ENCODE measurements at places on chromosomes 4 and X.
A peak's percentile ranks its signal among the peaks of the same experiment; 100 is the strongest.

- DNase-seq: no peak
Observed at GRCh38 chr4:17544205-17544604, 29.2 kb downstream of the CLRN2 start.

- DNase-seq: no peak
Observed at GRCh38 chrX:2740672-2741071, 11.2 kb upstream of the XG start.

- DNase-seq: no peak
Observed at GRCh38 chr4:94412658-94413038, 39.1 kb upstream of the PDLIM5 start.

GRCh38 chrX:14003028-14003427 is 26.7 kb downstream of the GEMIN8 start:
- DNase-seq: no peak

GRCh38 chrX:115367951-115368350 is 78.4 kb downstream of the LUZP4 start:
- no peak for DNase-seq

DNA sequence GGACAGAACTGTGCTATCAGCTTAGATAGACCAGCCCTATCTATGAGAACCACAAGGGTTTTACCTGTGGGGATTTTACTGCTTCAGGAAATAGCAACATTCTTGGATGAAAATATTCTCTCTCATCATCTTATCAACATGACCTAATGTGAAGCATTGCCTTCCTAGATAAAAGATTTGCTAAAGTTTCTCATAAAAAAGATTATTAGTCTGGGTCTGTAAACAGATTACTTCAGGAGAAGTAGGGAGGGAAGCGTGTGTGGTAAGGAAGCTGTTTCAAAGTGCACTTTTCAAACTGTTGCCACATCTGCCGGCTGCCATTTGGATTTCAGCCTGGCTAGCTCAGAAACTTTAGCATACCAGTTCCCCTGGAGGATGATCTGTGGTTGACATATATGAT is at the start of gene NOX1:
NOX1 (minus strand) TSS at position 35 of the 400 bp plus-strand sequence. CDS start 220 bp downstream, outside the sequence.
- no peak for DNase-seq

DNA sequence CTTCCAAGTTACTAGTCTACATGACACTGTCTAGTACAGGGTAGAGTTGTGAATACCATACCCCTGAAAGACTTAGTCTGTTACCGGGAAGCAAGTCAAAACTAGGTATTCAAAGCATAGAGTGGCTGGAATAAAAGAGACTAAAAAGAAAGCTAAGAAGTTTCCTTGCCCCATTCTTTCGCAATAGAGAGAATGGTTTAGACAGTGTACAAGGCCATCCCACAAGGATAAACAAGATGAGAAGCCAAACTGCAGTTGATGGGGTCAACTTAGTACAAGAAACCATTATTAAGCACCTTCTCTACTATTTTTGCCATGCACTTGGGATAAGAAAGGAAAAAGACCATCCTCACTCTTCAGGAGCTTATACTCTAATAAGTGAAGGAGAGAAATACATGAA is 30.3 kb downstream of the AMMECR1 start:
- DNase-seq: no peak

DNA sequence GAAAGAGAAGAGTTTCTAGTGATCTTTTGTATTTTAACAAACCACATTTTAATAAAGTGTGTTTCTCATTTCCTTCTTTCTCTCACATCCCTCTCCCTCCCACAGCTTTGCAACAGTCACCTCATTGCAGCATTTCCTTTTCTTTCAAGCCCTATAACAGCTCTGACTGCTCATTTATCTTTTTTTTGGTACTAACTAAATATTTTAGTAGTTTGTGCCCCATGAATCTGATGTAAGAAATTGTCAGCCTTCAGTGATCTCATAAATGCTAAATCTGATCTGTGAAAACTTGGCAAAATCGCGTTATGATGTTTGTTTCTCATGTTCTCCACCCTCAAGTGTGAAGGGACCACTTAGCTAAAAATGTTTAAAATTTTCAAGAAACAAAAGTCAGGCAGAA is 258.5 kb upstream of the SLIT2 start:
- no peak for DNase-seq

DNA sequence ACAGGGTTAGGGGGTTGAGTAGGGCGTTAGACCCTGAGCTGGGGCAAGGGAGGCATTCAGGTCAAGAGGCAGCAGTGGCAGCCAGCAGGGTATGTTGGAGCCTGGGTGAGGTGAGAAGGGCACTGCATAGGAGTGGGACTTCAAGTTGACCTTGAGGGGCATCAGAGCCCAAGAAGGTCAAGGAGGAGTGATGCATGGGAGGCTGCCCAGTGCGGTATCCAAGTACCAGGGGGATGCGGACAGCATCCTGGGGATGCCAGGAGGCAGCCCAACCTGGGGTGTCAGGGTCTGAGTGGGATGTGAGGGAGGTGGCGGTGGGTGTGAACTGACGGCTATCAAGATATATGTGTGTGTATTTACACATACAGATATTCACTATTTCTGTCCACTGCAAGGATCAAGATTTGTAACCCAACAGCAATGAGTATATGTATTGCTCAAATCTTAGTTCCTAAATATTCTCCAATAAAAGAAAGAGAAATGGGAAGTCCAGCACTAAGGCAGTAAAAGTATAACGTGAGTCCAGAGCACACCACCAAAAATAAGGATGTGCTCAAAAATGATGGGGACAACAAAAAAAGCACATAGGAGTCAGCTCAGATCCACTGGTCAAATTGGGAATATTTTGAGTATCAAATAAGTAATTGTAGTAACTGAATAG is 9.8 kb upstream of the DCLK2 start:
- no peak for DNase-seq

DNA sequence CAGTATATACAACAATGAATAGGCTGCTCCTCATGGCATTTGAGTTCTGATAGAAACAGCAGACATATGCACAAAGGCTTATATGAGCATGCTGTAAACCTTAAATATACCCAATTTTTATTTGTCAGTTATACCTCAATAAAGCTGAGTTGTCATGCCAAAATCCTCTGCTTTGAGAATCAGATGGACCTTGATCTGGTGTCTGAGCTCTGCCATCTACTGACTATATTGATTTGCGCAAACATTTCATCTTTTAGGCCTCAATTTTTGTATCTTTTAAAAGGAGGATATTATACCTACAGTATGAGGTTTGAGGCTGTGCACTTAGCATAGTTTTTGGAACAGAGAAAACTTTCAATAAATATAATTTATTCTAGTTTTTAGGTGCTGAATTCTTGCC is 85.2 kb downstream of the PRRG1 start:
- no peak for DNase-seq

GRCh38 chrX:3252744-3253143 is 93.7 kb downstream of the MXRA5 start:
- no peak for DNase-seq

GRCh38 chr4:123435246-123436113 is 38.9 kb downstream of the SPRY1 start:
- DNase-seq: no peak

DNA sequence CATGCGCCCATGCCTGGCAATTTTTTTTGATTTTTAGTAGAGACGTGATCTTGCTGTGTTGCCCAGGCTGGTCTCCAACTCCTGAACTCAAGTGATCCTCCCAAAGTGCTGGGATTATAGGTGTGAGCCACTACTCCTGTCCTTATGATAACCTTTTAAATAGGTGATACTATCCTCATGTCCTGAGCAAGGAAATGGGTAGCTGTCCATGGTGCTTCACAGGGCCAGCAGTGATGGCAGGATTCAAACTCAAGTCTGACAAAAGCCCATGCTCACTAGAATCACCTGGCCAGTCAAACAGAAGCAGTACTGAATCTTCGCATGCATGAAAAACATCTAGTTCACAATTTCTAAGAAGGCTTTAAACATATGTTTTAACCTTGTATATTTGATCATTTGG is 235.1 kb downstream of the NR3C2 start:
- no peak for DNase-seq

DNA sequence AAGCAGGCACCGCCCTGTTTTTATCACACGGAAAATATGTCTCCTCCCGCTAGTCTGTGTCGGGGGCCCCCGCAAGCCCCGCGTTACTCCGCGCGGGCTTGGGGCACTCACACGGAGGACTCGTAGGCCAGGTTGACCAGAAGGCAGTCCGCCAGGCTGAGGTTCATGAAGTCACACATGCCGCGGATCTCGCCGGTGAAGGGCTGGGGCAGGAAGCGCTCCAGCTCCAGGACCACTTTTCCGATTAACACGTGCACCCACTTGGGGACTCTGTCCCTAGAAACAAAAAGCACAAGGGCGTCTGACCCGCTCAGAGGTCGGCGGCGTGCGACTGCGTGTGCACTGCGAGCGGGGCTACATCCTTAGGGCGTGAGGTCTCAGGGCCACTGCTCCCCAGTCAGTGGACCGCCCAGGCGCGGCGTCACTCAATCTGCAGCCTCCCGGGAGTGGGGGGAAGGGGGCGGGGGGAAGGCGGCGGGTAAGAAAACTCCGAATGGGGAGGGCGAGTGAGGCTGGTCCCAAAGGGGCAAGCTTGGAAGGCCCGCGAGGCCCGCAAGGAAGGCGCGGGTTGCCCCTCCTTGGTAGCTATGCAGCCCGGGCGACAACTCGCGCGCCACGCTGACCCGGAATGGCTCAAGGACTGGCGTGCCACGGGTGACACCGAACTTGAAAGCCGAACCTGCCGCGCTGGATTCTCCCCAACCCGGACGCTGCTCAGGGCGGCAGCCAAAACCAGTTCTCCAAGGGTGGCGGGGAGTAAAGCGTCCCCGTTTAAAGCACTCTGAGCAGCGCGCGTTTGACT is 722 bp downstream of the NAAA start:
- peak; percentile 70 for DNase-seq

DNA sequence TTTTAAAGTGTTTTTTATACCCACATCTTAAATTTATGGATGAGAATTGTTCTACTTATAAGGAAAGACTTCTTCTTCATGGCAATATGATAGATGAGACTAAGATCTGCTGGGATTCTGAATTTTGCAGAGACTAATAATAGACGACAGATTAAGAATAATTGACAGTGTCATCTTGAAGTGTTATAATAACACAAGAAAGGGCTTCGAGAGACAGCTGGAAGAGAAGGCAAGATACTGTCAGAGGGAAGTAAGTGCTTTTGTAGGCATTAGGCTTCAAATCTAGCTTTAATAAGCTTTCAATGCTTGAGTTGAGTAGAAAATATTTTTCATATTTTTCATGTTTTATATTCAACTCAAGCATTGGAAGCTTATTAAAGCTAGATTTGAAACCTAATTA is 797.6 kb upstream of the PABPC4L start:
- DNase-seq: no peak

GRCh38 chr4:132299841-132300240 is 849.3 kb upstream of the PCDH10 start:
- no peak for DNase-seq

- DNase-seq: no peak
Observed at GRCh38 chr4:163748449-163748848, 254.0 kb downstream of the TMA16 start.

DNA sequence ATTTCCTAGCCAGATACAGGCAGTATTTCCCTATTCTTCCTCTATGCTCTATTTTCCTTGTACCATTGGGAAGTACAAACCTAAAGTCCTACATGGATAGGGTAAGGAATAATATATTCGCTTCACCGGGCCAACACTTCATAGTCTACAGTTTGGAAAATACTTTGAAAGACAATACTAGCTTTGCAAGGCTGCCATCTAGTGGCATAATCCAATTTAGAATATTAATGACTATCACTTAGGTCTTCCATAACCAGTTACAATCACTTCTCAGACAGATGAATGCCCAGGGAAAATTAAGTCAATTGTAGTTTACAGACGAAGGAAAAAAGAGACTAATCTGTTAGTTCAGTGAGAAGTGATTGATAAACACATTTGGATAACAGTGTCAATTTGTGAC is 141.0 kb upstream of the FAM47C start:
- no peak for DNase-seq

DNA sequence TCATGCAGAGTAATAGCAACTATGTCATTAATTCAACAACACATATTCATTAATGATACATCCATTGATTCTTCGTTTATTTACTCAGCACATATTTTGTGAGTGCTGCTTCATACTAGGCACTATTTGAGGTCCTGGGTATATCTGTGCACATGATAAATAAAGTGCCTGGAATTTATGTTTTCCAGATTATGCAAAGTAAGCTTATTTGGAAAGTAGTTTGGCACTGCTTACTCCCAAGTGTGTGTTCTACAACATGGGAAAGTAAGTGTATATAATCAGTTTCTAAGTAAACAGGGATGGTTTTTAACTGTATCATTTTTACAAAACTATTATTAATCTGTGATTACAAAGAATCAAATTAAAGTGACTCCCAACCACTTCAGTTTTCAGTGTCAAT is 16.8 kb upstream of the EPGN start:
- DNase-seq: no peak

GRCh38 chr4:14152834-14153519 is 525.5 kb upstream of the BOD1L1 start:
- DNase-seq: no peak

GRCh38 chr4:45646885-45647590 is 476.8 kb downstream of the GABRG1 start:
- no peak for DNase-seq

GRCh38 chr4:13912966-13913365 is 285.4 kb upstream of the BOD1L1 start:
- DNase-seq: no peak

- DNase-seq: no peak
Observed at GRCh38 chr4:187937557-187937956, 58.0 kb upstream of the ZFP42 start.

GRCh38 chr4:20832826-20833225 is 132.6 kb downstream of the PACRGL start:
- no peak for DNase-seq

- DNase-seq: no peak
Observed at GRCh38 chr4:178205826-178206225, 763.6 kb upstream of the AGA start.

- no peak for DNase-seq
Observed at GRCh38 chrX:49103637-49104036, 19.9 kb downstream of the GPKOW start.

- no peak for DNase-seq
Observed at GRCh38 chr4:2067446-2068197, 8.5 kb downstream of the NAT8L start.

DNA sequence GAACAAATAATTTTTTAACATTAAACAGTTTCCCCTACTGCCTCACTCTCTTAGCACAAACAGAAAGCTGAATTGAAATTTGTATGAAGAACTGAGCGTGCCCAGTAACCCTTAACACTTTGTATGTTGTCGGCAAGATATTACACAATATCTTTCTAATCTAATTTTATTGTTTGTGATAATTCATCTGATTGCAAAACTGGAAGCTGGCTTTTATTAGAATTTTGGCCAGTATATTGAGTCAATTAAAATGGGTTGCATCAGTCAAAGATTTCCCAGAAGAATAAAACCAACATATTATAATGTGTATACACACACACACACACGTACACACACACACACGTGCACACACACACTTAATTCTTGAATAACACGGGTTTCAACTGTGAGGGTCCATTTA is 2332.1 kb downstream of the PCDH7 start:
- DNase-seq: no peak

- no peak for DNase-seq
Observed at GRCh38 chrX:69185141-69185540, 19.9 kb upstream of the PJA1 start.

Measured in stimulated activated naive B cell treated with anti-CD40 and anti-IgM and Interleukin-4, amounts not matched to agents 10 μg/mL and 1 μg/mL and 100 μg/mL, for 72 hours (primary cell).